Astrocyte of the hippocampus (primary cell): ENCODE measurements at places on chromosomes 2 and 18.

DNA sequence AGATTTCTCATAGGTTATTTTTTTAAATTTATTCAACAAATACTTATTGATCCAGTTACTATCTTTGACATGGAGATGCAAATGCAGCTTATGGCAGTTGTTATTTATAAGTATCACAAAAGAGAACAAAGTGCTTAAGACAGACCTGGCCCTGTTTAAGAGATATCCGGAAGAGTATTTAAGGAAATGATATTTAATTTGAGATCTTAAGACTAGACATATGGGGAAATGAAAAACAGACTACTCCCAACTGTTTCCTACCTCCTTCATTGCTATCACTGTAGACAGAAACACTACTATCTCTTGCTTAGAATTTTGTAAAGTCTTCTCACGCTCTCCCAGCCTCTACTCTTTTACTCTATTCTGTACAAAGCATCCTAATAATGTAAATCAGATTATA is 36.0 kb downstream of the RPRD1A start:
- no peak for DNase-seq

- no peak for DNase-seq
These were observed 264.5 kb downstream of the EIPR1 start for GRCh38 chr2:3113122-3113521.

GRCh38 chr2:53724536-53724935 is 43.1 kb upstream of the CHAC2 start:
- peak; percentile 60 for DNase-seq

GRCh38 chr2:20663196-20664070 is 3.5 kb upstream of the GDF7 start:
- no peak for DNase-seq

DNA sequence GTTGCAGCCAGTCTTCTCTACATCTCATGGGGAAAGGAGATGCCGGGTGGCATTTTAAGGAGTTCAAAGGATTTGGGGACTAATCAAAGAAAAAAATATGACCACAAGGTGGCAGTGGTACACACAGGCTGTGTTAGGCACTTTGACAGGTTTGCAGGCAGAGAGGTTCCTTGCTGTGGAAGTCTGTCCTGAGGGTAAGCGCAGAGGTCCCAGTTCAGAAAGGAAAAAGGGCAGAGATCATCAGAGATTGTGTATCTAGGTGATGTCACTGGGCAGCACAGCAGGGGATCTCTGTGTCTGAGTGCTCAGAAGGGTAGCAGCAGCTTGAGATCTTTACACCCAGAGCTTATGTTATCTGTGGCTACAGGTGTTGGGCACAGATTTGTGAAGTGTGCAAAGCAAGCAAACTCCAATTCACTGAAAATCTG is 231.4 kb downstream of the LRRTM1 start:
- DNase-seq, result peak; percentile 71

DNA sequence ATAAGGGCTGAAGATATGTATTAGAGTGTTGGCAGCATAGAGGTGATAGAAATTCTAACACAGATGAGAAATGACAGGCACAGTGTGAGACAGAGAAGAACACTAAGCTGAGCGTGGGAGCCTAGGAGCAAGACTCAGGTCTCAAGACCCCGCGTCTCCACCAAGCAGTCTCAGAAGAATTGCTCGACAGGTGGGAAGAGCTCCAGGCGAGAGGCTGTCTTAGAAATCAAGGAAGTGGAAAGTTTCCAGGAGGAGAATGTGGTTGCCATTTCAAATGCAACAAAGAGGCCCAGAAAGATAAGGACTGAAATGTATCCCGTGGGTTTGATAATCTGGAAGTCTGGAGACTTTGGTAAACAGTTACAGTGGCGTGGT is 31.5 kb upstream of the CAB39 start:
- DNase-seq, result peak; percentile 21

- DNase-seq, result no peak
These were observed 1126.2 kb downstream of the DPP10 start for GRCh38 chr2:115568643-115569042.
